Inflammatory macrophage treated with lipopolysaccharide for 4 hours (primary cell): ENCODE measurements at places on chromosomes 6 and 20.

- DNase-seq = peak; percentile 35
These were observed 37.0 kb downstream of the MAK start for GRCh38 chr6:10801224-10801848.

GRCh38 chr6:51949526-51949925 is 137.9 kb downstream of the PKHD1 start:
- DNase-seq = no peak

DNA sequence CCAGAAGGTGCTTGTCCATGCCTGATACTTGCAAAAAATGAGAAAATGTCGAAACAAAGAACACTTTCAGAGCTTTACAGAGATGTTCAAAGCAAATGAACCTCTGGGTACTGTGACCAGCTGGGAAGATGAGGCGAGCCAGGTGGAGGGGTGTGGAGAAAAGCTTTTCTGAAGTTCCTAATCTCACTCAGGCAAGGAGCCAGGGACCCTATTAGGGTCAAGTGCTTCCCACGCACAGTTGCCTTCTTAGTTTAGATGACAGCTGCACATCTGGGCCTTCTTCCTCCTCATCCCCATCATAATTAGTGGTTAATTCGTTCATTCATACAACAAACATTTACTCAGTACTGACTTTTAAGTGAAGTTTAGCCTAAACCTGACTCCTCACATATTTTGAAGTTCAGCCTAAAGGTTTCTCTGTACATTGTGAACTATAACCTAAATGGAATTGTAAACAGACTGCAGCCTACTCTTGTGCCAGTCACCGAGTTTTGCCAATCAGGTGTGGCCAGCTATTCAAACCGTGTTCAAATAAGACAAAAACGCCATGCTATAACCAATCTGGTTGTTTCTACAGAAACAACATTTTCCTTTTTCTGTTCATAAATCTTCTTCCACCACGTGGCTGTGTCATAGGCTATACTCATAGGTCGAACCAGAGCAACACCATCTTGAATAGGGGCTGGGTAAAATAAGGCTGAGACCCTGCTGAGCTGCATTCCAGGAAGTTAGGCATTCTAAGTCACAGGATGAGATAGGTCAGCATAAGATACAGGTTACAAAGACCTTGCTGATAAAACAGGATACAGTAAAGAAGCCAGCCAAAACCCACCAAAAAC is 19.3 kb upstream of the AHCY start:
- DNase-seq = no peak

DNA sequence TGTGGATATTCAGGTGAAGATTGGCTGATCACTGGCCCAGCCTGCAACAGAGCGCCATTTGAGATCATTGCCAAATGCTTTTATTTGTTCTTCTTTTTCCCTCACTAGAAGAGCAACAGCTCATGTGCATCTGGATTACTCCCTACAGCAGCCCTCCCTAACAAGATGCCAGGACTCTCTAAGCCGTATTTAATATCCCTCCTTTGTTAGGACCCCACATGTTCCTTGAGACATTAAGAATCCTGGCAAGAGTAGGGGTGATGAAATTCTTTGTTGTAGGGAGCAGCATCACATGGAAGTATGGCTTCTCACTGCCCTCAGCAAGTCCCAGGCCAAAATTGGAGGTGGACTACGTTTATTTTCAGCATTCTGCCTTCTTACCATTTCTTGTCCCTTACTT is 167.8 kb downstream of the PAX1 start:
- DNase-seq = no peak

DNA sequence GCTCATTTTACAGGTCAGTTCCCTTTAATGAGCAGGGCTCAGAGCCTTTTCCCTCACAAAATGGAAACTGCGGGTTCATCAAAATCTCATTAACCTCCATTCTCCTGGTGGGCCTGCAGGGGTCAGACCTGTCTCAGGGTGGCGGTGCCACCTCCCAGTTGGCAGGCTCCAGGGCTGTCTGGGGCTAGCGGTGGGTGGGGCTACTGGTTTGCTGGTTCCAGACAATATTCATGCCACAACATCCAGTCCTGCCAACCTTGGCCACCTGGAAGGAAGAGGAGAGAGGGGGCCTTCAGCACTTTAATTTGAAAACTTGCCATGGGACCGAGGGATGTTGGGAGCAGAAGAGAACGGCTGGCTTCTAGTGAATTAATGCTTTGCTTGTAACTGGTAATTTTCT is 41.9 kb upstream of the CTNNBL1 start:
- peak; percentile 39 for DNase-seq

DNA sequence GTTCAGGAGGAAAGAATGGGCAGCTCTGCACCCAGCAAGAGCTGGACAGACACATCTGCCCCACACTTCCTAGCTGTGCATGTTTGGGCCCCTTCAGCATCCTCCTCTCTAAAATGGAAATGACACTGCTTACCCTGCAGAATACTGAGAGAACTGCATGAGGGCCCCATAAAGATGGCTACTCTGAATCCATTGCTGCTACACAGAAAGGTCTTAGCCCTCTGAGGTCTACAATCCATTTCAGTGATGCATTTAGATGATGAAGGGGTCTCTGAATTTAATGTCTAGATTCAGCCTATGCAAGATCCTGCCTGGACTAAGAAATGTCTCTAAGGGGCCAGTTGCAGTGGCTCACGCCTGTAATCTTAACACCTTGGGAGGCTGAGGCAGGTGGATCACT is 11.3 kb downstream of the BMP7 start:
- DNase-seq = no peak

DNA sequence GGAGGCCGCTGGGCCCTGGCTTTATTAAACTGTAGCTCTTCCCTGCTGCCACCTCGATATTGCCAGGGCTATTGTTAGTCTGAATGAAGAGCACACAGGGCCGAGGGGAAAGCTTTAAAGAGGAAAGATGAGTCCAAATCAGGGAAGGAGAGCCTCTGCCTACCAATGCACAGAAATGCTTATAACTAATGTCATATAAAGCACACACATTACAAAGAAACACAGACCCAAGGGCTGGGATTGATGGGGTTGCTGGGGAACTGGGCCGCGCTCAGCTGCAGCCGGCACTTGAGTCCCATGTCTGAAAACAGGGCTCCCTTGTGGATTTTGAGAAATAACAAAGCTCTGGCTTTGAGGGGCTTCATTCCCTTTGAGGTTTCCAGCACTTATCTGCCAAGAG is 232.6 kb downstream of the CD83 start:
- DNase-seq = no peak

- DNase-seq = no peak
These were observed 163.6 kb downstream of the SYNDIG1 start for GRCh38 chr20:24633026-24633425.

GRCh38 chr6:38220069-38220723 is 400.7 kb downstream of the ZFAND3 start:
- no peak for DNase-seq

DNA sequence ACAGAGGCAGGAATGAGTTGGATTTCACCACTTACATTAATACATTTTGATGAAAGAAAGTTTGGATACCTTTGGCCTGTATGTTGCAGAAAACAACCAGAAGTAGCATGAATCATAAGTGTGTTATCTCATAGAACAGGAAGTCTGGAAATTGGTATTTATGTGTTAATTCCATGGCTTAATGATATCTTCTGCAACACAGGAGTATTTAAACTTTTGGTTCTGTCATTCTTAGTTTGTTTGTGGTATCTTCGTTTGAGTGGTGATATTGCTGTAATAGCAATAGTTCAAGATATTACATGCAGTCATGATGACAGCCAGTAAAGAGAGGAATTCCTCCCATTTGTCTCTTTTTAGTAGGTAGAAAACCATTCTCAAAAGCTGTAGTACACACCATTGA is 177.3 kb downstream of the CDKAL1 start:
- peak; percentile 10 for DNase-seq

DNA sequence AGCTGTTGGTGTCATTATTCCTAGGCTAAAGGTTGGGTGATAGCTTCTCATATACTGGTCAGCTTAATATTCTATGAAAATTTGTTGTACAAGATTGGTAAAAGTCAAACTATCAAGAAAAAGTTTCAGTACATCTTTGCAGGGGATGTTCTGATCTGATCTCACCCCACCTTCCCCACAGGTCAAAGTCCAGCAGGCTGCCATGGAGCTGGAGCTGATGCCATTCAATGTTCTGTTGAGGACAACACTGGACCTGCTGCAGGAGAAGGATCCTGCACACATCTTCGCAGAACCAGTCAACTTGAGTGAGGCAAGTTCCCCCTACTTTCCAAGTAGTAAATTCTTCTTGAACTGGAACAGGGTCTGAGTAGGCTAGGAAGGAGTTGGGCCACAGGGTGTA is 13.1 kb downstream of the BRPF3 start:
- DNase-seq = no peak
